ENCODE measurements at places on chromosomes 13 and 19. TPM values are rescaled to one million over a fixed set of nuclear protein-coding genes. Genes with fewer than 3 reads are reported as not detected.

The GJB2 gene
- total RNA-seq = not detected

The TGFBR3L gene
- total RNA-seq = not detected

The KLK4 gene
- total RNA-seq = not detected

The CLDND2 gene
- not detected for total RNA-seq

The SKA3 gene
- 5.8 TPM for total RNA-seq

The PPP1R15A gene
- 22.8 TPM for total RNA-seq

The PALM gene
- 65.8 TPM for total RNA-seq

The SERPINE3 gene
- not detected for total RNA-seq

The ACP5 gene
- total RNA-seq = 0.19 TPM

The KIR2DL3 gene
- not detected for total RNA-seq

The LHB gene
- not detected for total RNA-seq

The SEMA6B gene
- total RNA-seq = 136 TPM

The ZNF223 gene
- total RNA-seq = 6.5 TPM

The KLHL1 gene
- not detected for total RNA-seq

The S1PR2 gene
- total RNA-seq = 0.65 TPM

The SGCG gene
- total RNA-seq = 0.16 TPM

The GSX1 gene
- total RNA-seq = not detected

The ERICH4 gene
- not detected for total RNA-seq

The FGF9 gene
- not detected for total RNA-seq

Measured in bladder microvascular endothelial cell (primary cell).